Caki2 (cell line): ENCODE measurements at places on chromosomes 1 and 21. TPM values are rescaled to one million over a fixed set of nuclear protein-coding genes. Genes with fewer than 3 reads are reported as not detected.

- DNase-seq = no peak
Measured at GRCh38 chr1:15950302-15950701, 25.6 kb downstream of the ZBTB17 start.

- DNase-seq = no peak
Measured at GRCh38 chr1:119481951-119482350, 25.1 kb upstream of the HSD3B1 start.

DNA sequence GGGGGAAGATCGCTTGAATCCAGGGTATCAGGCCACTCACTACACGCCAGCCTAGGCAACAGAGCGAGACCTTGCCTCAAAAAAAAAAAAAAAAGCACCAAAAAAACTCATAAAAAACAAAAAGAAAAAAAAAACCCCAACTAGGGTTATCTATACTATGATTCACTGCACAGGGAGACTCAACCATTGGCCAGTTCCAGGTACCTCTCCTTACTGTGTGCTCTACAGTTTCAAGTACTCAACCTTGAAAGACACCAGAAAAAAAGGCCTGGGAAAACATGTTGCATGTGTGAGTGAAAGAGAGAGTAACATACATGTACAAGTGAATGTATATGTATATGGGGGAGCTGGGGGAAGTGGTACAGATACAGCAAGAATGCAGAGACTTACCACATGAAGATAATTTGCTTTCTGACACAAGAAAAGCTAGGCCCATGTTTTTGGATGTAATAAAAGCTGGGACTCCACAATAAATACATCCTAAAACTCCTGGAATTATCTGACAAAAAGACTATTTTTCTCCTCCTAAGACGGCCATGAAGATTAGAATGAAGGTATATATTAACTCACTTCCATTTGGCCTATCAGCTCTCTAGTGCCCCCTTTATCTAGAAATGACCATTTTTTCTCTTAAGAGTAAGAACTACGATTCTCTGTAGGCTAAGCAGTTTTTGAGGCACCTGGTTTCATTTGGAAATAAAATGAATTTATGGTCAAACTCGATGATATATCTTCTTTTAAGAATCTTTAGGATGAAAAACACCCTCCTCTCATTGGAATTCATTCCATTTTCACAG lies 52.2 kb downstream of the SLC27A3 start:
- no peak for DNase-seq

GRCh38 chr21:36204980-36205379 lies 48.4 kb downstream of the DOP1B start:
- DNase-seq = no peak

DNA sequence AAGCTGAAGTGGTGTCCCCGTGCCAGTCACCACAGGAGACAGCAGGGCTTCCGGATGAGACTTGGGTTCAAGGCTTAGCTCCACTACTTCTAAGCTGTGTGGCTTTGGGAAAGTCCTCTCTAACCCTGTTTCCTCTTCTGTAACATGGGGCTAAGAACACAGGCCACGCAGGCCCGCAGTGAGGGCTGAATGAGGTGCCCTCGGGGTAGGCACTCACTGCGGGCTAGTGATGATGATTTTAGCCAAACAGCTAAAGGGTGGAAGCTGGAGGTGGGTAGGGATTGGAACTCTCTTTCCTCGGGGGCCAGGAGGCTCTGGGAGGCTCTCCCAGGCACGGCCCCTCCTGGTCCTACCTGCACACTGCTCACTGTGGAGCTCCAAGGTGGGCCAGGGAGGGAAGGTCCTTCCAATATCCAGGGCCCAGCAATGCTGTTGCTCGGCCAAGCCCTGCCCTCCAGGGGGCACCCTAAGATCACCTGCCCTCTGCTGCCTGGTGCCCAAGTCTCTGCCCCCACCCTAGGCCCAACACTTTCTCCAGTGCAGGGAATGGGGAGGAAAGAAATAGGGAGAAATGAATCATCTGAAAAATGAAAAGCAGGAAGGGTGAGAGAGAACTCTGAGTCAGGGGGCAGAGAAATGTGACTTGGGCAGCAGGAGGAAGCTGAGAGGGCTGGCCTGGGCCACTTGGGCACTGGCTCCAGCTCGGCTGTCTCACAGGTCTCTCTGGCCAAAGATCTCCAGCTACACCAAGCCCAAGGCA lies 19.2 kb upstream of the EVA1B start:
- peak; percentile 66 for DNase-seq

GRCh38 chr1:16073490-16074119 lies at the start of gene FAM131C:
TSS of gene FAM131C (minus strand) at chr1:16073651. CDS start at chr1:16073442, 209 bp downstream.
- no peak for DNase-seq

DNA sequence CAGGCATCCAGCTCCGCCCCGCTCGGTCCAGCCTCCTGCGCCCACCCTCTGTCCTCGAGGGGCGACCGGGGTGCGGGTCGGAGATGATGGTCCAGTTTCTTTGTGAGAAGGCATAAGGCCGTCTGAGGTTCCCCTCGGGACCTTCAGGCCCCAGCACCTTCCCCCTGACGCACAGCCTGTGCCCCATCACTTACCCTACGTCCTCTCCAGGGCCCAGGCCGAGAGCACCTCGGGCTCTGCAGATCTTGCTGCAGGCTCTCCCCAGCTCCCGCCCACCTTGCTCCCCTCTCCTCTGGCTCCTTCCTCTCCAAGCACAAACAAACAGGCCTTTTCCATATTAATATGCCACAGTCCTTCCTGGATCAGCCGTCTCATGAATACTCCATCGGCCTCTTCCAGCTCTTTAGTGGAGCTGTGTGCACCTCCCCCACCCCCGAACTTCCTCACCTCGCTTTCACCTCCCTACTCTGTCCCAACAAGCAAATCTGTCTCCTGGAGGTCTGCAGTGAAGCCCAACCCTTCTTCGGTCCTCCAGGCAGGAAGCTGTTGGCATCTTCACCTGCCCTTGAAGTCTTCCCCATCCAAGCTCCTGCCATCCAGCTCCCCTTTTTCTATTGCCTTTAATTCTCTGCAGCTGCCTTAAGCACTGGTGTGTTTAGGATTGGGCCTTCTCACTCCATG lies 448 bp upstream of the COL9A2 start:
- no peak for DNase-seq

DNA sequence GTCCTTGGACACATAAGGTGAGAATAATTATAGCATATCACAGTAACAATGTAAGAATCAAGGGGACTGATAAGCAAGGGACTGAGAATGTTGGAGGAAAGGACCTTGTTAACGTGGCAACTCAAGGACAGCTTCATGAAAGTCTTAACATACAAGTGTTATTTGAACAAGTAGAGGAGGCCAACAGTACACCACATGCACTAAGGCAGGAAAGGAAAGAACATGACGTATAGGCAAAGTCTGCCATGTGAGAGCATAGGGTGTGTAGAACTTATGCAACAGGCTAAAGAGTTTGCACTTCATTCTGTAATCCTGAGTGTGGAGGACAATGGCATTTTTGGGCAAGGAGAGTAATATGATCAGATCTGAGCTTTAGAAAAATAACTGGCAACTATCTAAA lies 33.3 kb upstream of the DIRAS3 start:
- no peak for DNase-seq

- peak; percentile 16 for DNase-seq
Measured at GRCh38 chr1:162003830-162004215, 19.8 kb downstream of the OLFML2B start.

GRCh38 chr21:45383615-45384201 lies 21.3 kb upstream of the COL18A1 start:
- no peak for DNase-seq

GRCh38 chr1:112457955-112458354 lies 50.8 kb upstream of the WNT2B start:
- DNase-seq = no peak

DNA sequence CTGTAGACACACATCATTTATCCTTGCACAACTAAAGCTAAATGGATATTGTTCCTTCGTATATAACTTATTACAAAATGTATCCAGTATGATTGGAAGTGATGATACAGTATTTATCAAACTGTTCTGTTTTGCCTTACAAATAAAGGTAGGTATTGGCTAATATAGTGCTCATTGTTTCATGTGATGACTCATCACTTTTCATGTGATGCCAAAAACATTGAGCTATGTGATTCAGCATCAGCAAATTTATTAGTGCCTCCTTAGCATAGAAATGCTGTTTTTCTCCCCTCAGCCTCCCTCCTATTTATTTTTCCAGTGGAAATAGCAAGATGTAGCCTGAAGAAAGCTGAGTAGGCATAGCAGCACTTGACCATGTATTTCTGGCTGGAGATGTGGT lies 228.6 kb upstream of the LYPLAL1 start:
- peak; percentile 6 for DNase-seq

DNA sequence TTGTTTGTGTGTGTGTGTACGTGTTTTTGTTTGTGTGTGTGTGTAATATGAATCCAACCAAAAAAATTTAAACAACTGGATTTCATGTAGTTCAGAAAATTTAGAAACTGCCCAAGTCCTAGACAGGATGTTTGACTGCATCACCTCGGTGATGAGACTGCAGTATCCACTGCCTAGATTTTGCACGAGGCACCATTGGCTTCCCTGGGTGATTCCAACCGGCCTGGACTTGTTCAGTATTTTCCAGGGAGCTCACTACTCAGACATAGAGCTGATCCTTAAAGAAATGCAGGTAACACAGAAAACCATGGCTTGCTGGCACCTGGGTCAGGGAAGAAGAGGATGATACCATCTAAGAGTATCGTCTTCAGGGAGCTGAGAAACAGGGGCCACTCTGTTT lies 18.2 kb upstream of the KCNK2 start:
- no peak for DNase-seq

DNA sequence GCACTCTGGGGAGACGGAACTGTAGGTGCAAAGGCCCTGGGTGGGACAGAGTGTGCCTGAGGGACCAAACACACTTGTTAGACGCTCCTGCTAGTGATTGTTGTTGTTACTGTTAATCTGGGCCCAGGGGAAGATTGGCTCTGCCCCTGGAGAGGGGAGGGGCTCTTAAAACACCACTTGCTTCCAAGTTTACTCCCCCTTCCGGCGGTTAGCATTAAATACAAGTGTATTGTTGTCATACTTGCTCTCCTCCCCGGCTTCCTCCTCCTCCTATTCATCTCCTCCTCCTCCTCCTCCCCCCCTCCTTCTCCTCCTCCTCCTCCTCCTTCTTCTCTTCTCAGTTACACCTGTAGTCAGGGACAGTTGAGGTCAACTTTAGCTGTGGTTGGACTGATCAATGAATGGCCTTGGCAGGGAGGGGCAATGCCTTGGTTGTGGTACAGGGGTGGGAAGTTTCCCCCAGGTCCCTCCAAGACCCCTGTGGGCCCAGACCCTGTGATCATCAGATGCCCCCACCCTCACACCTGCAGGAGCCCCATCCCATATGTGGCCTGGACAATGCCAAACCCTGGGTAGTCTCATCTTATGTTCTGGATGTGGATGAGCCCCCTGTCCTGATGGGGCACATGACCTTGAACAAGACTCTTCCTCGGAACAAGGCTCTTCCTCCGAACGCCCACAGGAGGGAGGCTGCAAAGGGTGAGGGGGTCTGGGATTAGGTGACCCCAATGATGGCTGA lies 217.3 kb downstream of the PTPRU start:
- DNase-seq = peak; percentile 27

DNA sequence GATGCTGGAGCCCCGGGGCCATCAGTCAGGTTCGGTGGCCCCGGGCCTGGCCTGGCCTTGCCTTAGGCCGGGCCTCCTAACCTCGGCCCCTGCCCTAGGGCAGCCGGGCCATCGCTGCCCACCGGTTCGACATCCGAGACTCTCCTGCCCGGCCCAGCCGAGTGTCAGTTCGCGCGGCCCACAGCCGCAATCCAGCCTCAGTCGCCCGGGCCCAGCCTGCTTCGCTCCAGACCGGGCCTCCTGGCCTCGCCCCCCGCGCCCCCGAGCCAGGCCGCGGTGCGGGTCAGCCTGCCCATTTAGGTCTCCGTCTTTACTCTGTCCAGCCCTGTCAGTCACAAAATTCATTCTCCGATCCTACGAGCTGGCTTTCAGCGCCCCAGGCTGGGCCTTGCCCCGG lies 777 bp downstream of the LRRC41 start:
- DNase-seq = peak; percentile 48

DNA sequence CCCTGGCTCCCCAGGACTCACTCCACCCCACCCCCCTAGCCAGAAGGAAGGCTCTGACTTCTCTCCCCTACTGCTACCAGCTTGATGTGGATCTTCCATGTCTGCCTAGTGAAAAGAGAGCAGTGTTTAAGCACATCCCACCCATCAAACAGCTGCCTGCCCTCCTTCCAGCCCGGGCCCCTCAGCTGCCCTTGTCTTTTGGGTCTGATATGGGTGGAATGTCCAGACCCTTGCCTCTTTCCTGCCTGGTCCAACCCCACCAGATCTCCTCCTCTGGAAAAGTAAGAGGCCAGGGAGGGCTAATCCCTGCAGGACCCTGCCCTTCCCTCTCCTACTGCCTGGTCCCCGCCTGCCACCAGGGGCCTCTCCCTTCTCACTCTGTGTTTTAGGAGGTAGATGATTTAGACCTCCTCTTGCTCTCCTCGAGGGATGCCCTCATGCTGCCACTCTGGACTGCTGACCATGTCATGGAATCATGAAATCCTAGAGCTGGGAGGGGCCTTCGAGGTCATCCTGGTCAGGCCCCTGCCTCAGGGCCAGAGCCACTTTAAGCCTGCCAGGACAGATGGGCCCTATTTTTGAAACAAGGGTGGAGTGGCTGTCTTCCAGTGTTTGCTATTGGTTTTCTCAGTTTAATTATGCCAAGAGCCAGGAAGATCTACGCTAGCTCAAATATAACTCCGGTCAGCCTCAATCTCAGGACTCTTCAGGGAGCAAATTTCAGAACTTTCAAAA lies 15.8 kb upstream of the HSPG2 start:
- no peak for DNase-seq

DNA sequence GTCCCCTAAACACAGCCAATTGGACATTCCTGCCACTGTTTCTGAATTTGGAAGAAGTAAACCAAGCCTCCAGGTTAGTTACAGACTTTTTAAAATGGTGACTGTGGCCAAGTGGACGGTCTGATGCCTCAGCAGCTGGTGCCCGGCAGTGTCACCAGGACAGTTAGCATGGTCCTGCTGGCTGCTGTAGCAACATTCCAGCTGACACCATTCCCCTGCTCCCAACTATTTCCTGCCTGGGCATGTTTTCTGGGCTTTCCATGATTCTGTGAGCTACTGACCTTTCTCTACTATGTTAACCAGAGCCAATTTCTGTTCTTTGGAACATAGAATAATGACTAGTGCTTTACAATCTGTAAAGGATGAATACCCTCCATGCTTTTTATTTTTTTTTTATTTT lies 95.0 kb downstream of the TLR5 start:
- no peak for DNase-seq

GRCh38 chr1:119883826-119884225 lies 12.5 kb downstream of the ADAM30 start:
- DNase-seq = no peak

GRCh38 chr21:43733529-43734071 lies 14.7 kb downstream of the PDXK start:
- DNase-seq = no peak

- peak; percentile 88 for DNase-seq
Measured at GRCh38 chr1:230084408-230085177, 17.6 kb downstream of the GALNT2 start.

Gene HCRTR1
- not detected in 2 replicates for total RNA-seq

Gene PTGS2
- 0.03 and 0.20 TPM in 2 replicates for total RNA-seq

Gene SLC25A34
- total RNA-seq = 0.07 and 1.0 TPM in 2 replicates

Gene ZNF683
- total RNA-seq = not detected in 2 replicates

Gene DCST1
- total RNA-seq = not detected in 2 replicates

Gene IRF6
- not detected in 2 replicates for total RNA-seq

Gene PSMB2
- total RNA-seq = 66.0 and 97.4 TPM in 2 replicates

Gene KRTAP12-2
- not detected in 2 replicates for total RNA-seq

Gene GPR89B
- total RNA-seq = 2.3 and 6.1 TPM in 2 replicates

Gene USH2A
- total RNA-seq = not detected in 2 replicates

Gene KIF26B
- total RNA-seq = 0.26 and 1.1 TPM in 2 replicates

Gene TCP10L
- 2.9 TPM in 1 of 2 replicates, not detected in the other for total RNA-seq

Gene CFAP74
- total RNA-seq = not detected in 2 replicates

Gene ANGPTL1
- not detected in 2 replicates for total RNA-seq
